ENCODE measurements at places on chromosomes 1 and 21. TPM values are rescaled to one million over a fixed set of nuclear protein-coding genes. Genes with fewer than 3 reads are reported as not detected.
A peak's percentile ranks its signal among the peaks of the same experiment; 100 is the strongest.

The KRTAP19-1 gene
- not detected for total RNA-seq

The HPCA gene
- total RNA-seq, result not detected

The NUDC gene
- total RNA-seq, result 49.6 TPM

The CDKN2C gene
- total RNA-seq, result 9.6 TPM

The SPRR5 gene
- total RNA-seq, result not detected

The ATAD3C gene
- total RNA-seq, result 10.4 TPM

The RUNX3 gene
- 13.1 TPM for total RNA-seq

The TMPRSS15 gene
- total RNA-seq, result not detected

The GPATCH3 gene
- 18.1 TPM for total RNA-seq

The ANXA9 gene
- total RNA-seq, result 1.2 TPM

The PLD5 gene
- total RNA-seq, result 0.87 TPM

The IQCC gene
- 1.2 TPM for total RNA-seq

- DNase-seq, result no peak
Observed at GRCh38 chr1:7478142-7478790, 292.8 kb upstream of the VAMP3 start.

DNA sequence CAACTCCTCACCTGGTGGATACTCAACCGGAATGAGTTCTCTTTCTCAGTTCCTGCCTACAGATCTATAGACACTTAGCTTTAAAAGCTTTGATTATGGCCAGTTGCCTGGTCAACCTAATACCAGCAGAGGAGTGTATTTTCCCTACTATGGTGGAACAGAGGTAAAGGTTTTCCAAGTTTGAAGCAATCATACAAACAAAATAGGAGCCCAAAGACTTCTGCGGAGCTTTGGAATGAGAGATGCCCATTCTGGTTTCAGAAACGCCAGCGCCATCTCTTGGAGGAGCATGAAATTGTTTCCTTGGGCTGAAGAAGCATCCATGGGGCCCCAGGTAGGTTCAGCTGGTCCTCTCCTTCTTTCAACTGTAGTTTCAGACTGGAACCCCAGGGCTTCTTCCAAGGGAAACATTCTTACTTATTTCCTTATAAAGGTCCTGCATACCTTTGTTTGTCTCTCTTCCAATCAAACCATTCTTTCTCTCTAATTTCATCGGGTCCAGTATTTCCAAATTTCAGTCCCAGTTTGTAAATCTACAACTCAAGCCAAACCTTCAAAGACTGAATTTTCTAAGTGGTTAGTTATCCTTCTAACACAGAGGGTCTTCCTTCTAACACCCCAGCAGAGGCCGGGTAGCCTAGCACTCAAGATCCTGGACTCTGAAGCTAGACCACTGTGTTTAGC lies 95.9 kb downstream of the KCNJ15 start:
- DNase-seq, result peak; percentile 72

DNA sequence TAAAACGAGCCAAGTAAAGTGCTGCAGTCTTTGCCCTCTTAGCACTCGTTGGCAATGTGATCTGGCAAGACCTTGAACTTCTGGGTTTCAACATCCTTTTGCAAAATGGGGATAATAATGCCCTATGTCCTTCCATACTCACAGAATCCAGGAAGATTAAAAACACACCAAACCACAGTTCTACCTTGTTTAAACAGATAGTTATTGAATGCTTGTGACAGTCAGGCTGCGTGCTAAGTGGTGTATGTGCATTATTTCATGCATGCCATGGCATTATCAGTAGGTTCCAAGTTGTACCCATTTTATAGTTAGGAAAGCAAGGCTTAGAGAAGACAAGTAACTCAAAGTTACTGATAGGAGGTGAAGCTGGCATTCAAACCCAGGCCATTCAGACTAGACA lies 308.6 kb upstream of the PROX1 start:
- no peak for DNase-seq

- DNase-seq, result no peak
Observed at GRCh38 chr1:244218220-244218619, 167.1 kb downstream of the ZBTB18 start.

GRCh38 chr1:43547538-43548072 lies 16.9 kb downstream of the PTPRF start:
- DNase-seq, result no peak

GRCh38 chr21:20971296-20971921 lies 26.8 kb upstream of the NCAM2 start:
- DNase-seq, result no peak

DNA sequence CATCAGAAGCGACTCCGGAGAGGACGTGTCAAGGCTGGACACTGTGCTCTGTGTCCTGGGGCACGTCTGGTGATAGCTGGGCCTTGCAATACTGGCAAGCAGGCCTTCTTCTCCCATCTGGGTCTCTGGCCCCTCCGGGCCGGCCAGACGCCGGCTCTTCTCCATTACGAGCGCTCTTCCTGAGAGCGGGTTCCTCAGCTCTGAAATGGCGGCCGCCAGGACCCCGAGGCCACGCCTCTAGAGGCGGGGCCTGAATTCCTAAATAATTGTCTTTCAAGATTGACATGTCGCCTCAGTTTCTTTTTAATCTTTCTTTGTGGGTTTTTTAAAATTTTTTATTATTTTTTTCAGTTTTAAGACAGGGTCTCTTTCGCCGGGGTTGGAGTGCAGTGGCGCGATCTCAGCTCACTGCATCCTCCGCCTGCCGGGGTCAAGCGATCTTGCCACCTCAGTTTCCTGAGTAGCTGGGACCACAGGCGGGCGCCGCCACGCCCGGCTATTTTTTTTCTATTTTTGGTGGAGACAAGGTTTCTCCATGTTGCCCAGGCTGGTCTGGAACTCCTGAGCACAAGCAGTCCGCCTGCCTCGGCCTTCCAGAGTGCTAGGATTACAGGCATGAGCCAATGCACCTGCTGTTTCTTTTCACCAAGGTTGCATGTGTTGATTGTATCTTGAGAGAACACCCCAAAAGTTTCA lies 9.2 kb downstream of the RNF2 start:
- DNase-seq, result no peak

DNA sequence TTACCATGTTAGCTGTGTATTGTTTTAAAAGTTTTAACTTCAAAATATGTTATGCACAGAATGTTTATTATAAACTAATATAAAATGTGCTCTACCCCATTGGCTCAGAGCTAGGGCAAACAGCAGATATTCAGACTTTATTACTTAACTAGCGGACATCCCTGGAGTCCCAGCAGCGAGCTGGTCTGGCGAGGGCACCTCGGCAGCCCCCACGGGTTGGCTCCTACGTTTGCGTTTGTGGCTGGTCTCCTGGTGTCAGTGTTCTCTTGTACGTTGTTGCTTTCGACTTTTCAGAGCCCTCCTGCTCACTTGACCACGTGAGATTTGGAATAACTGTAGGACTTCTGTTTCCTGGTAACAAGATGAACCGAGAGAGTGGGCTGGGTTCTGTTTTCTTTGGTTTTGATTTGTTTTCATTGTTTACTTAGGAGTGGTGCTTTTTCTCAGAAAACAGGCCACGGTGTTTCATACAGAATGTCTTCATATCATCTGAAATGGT lies 44.5 kb downstream of the CBS start:
- peak; percentile 36 for DNase-seq

- no peak for DNase-seq
Observed at GRCh38 chr1:64184003-64184440, 19.4 kb upstream of the UBE2U start.

DNA sequence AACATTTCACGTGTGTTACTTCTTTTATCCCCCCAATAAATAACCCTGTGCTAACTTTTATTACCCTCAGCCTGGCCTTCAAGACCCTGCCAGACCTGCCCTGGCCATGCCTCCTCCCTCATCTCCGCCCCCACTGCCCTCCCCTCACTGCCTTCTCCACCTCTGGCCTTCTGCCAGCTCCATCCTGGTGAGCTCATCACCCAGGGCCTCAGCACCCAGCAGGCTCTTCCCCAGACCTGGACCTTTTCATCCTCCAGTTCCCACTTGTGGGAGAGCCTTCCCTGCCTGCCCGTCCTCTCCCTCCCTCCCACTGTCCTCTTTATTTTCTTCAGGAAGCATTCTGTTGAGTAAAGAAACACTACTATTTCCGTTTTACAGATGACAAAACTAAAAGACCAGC lies 72.0 kb downstream of the SLC66A1 start:
- no peak for DNase-seq

DNA sequence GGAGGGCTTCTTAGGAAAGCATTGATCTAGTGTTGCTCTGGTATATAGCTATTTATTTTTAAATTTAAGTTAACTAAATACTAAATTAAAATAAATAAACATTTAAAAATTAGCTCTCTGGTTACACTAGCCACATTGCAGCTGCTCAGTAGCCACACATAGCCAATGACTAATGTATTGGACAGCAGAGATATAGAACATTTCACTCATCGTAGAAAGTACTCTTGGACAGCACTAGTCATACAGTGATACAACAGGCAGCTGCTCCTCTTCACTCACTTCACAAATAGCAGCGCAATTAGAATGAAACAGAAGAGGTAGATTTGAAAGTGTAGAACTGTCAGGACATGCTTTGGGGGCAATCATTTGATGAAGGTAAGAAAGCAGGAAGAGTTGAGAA lies 245.4 kb downstream of the PBX1 start:
- no peak for DNase-seq

DNA sequence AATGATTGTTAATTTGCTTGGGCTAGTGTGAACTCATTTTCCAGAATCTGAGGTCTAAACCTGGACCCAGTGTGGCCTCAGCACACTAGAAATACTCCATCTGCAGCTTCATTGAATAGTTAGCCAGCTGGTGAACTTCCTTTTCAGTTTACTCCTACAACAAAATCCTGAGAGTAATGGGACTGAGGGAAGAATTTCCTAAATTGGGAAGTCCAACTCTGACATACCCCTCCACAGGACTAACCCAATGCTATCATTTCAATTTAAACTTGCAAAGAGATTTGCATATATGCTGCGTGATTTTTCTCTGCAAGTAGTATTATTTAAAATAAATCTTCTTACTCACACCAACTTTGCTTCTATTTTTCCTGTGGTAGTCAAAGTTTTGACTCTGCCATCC lies 27.8 kb upstream of the PIGC start:
- no peak for DNase-seq

DNA sequence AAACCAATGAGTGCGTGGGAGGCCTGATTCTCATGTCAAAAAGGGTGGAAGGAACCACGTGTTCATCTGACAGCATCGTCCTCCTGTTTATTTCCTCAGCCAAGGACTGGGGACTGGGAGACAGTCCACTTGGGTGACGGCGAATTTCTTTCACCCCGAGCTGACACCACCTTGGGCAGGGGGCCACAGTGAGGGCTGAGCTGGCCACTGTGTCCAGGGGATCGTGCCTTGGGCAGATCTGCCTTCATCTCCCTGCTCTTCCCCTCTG lies 122.1 kb downstream of the SIM2 start:
- DNase-seq, result no peak

- no peak for DNase-seq
Observed at GRCh38 chr1:9422911-9423505, 116.3 kb upstream of the SLC25A33 start.

DNA sequence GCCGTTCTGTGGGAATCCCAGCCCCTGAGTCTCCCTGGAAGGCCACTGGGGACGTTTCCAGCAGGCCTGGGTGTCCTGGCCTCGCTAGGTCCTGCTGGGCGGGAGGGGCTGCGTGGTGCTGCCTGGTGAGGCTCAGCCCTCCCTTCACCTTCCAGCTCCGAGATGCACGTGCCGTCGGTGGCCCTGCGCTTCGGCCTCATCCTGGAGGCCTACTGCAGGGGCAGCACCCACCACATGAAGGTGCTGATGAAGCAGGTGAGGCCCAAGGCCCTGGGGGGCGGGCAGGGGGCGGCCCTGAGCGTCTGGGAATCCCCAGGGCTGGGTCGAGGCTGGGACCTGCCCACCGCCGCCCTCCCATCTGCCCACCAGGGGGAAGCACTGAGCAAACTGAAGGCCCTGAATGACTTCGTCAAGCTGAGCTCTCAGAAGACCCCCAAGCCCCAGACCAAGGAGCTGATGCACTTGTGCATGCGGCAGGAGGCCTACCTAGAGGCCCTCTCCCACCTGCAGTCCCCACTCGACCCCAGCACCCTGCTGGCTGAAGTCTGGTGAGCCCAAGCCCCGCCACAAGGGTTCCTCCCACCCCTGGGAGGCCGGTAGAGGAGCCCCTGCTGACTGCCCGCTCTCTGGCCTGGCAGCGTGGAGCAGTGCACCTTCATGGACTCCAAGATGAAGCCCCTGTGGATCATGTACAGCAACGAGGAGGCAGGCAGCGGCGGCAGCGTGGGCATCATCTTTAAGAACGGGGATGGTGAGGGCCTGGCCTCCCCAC lies 70.3 kb downstream of the PIK3CD start:
- no peak for DNase-seq

- no peak for DNase-seq
Observed at GRCh38 chr21:28872218-28872617, 120.5 kb downstream of the LTN1 start.

GRCh38 chr1:83999316-83999819 lies 436 bp upstream of the TTLL7 start:
- peak; percentile 88 for DNase-seq

DNA sequence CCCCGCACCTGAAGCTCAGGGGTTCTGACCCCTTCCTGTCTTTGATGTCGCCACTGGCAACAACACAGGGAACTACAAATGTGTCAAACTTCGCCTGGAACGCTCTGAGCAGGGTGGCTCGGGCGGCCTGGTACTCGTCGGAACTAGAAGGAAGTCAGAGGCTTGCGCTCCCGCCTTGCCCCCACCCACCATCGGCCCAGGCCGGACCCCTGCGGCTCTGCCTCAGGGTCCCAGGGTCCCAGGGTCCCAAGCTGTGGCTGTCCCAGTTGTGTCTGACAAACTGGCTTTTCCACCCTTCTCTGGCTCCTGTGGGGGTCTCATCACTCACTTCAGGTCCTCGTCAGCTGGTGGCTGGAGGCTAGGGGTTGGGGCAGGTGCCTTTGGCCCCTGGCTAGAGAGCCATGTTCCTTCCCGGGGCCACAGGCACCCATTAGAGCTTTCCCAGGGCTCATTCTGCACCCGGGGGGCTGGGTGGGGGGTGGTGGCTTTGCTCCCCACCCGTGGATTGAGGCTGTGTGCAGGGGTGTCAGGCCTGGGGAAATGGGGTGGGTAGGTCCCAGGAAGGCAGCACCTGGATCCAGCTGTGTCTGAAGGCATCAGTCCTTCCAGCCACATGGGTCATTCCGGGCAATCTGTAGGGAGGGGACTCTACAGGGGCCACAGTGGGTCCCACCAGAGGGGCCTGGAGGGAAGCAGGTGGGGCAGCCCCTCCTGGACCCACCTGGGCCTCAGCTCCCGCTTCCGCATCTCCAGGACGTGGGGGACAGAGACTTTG lies 8.0 kb upstream of the TMEM52 start:
- DNase-seq, result no peak

- DNase-seq, result no peak
Observed at GRCh38 chr1:185170291-185170848, 13.4 kb downstream of the SWT1 start.
